Osteoblast (primary cell): ENCODE measurements at places on chromosomes 4 and X. TPM values are rescaled to one million over a fixed set of nuclear protein-coding genes. Genes with fewer than 3 reads are reported as not detected.

GRCh38 chr4:81472281-81473182 lies 825 bp upstream of the RASGEF1B start:
- peak; percentile 66 for DNase-seq

- no peak for DNase-seq
Measured at GRCh38 chrX:109958266-109958665, 44.6 kb upstream of the TMEM164 start.

GRCh38 chrX:133587071-133587470 lies 171.8 kb upstream of the GPC4 start:
- no peak for DNase-seq

- peak; percentile 11 for DNase-seq
Measured at GRCh38 chr4:147518086-147518485, 37.2 kb downstream of the EDNRA start.

- peak; percentile 86 for DNase-seq
Measured at GRCh38 chr4:110198049-110198434, 373 bp downstream of the ELOVL6 start.

DNA sequence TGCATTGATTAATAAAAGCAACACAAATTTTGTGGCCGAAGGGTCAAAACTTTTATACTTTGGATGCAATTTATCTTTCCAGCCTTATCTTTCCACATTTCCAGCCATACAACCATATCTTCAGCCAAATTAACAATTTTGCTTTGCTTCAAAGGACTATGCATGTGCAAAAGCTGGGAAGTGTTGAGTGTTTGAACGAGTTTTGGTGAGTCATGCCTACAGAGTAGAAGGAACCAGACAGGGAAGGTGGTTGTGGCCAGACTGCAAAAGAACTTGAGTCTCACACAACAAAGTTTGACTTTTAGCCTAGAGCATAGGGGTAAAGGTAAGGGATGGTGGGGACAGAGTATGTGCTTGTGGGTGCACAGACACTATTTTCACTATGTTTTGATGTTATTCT lies 53.0 kb upstream of the GABRA2 start:
- no peak for DNase-seq

- no peak for DNase-seq
Measured at GRCh38 chr4:26346203-26346620, 25.4 kb downstream of the RBPJ start.

DNA sequence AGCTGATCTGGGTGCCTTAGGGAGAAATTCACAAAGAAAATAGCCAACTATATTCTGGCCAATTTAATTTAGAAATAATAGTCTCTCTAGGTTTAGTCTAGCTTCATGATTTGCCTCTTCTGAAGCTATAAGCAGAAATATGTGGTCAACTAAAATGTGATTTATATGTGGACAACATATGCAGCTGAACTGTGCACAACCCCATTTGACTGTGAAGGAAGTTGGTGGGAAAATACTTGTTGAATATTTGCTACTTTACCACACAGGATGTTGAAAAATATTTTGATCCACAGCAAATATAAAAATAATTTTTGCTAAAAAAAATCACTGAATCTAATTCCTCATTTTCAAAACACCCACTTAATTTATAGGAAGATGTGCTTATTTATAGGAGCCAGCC lies 15.7 kb upstream of the RNF128 start:
- DNase-seq = no peak

DNA sequence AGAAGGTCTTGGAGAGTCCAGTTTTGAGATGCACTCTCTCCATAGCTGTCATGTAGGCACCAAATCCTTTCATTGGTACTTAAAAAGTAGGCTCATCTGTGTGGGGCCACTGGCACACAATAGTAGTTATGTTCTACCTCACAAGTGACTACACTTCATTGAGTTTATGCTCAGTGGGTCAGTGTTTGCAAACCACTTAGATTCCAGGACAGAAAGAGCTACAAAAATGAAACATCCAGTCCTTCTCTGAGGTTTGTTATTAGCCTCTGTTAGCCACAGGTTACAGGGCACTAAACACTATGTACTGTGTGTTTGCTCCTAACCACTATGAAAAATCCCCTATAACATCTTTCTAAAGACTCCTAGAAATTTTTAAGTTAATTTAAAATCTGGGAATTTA lies 13.8 kb downstream of the RAB28 start:
- no peak for DNase-seq

GRCh38 chr4:7031558-7032449 lies 11.4 kb upstream of the TADA2B start:
- DNase-seq = peak; percentile 44

DNA sequence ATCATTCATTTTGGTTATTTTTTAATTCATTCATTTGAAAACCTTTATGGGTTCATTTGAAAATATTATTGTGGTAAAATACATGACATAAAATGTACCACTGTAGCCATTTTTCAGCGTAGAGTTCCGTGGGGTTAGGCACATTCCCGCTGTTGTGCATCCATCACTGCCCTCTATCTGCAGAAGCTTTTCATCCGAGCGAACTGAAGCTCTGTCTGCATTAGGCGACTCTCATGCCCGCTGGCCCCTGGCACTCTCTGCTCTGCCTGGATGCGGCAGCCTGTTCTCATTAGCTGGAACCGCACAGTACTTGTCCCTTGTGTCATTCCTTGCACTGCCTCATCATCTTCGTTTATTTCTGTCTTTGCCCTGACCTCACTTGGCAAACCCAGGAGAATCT lies 17.5 kb downstream of the CFAP99 start:
- DNase-seq = peak; percentile 87

- no peak for DNase-seq
Measured at GRCh38 chrX:29580560-29580959, 634.8 kb upstream of the MAGEB2 start.

- DNase-seq = no peak
Measured at GRCh38 chr4:10197952-10198351, 81.4 kb upstream of the WDR1 start.

DNA sequence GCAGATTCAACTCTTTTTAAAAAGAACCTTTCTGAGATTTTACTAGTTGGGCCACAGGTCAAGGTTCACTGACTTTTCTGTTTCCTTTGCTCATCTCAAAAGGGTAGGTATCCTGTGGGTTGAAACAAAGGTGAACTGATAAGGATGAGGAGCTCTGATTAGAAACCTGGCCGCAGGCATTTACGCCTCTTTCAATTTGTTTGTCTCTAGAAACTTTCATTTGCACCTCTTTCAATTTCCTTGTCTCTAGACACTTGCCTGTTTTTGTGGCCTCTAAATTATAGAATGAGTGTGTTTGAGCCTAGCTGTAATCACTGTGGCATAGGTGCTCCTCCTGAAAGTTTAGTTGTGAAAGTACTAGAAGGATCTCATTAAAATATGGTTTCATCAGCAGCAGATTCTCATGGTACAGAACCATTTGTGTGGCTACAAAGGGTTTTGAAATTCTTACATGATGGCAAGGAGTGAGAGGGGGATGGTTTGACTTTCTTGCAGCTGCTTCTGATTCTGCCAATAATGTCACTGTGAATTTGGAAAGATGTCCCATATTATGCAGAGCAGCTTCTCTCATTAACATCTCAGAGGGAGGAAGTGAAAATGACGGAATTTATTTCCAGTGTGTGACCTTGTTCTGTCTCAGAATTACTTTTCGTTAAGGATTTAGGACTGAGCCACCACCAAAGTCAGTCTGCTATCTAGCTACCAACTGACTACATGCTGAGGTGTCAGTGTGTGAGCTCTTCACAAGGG lies 142.2 kb downstream of the SH2D1A start:
- DNase-seq = no peak

GRCh38 chr4:52658641-52659000 lies 480 bp downstream of the USP46 start:
- no peak for DNase-seq

DNA sequence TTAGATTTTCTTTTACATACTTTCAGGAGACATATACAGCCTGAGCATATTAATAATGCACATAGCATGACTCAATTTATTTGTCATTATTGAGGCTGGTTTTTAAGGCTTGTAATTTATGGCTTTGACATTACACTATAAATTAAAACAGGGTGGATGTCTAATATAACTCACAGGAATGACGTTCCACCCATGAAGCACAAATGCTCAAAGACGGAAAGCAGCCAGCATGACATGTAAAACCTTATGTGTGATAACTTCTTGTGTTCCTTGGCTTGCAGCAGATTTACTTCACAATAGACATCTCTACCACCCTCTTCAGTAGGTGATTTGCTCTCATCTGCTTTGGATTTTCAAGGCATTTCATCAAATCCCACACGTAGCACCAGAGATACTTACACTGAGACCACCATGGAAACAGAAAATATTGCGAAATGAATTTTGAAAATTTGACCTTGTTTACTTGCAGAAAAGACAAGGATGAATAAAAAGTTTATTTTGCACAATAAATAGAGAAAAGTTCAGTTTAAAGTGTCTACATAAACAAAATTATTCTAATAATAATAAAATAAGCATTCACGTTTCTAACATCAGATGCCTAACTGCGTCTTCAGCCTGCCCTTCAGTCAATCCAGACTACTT lies 64.7 kb upstream of the BTC start:
- no peak for DNase-seq

DNA sequence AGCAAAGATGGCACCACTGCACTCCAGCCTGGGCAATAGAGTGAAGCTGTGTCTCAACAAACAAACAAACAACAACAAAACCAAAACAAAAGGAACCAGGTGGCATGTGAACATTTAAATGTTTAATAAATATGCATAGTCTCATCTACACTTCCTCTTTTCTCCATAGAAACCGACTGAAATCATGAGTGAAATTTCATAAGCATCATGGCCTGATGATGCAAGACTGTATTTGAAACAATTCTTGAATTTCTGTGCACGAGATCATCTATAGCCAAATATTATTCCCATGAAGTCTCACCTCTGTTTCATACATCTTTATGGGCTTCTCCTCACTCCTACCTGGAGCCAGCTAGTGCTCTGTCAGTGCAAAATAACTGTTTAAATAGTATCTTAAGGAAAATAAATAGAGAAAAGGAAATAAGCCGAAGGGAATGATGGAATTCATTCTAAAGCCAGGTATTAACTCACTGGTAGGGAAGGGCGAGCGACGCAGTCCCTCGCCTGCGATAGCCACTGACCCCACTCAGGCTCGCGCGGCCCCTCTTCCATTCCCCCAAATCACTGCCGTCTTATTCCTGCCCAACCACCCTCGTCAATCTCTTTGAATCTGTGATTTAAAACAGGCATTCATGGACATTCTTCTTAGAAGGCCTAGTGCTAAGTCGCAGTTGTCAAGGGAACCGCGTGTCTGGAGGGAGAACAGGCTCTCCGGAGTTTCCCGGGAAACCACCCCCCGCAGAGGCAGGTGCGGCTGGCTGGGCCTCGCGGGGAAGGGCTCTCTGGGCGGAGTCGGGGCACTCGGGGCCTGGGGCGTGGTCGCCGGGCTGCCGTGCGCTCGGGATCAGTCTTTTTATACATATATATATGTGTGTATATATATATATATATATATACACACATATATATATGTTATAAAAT lies 52.4 kb upstream of the TRIM2 start:
- no peak for DNase-seq

- no peak for DNase-seq
Measured at GRCh38 chr4:182871616-182872015, 45.6 kb downstream of the DCTD start.

GRCh38 chrX:128769495-128769894 lies 717.3 kb upstream of the ACTRT1 start:
- DNase-seq = no peak

GRCh38 chrX:39710776-39711175 lies 387.0 kb downstream of the BCOR start:
- DNase-seq = no peak

DNA sequence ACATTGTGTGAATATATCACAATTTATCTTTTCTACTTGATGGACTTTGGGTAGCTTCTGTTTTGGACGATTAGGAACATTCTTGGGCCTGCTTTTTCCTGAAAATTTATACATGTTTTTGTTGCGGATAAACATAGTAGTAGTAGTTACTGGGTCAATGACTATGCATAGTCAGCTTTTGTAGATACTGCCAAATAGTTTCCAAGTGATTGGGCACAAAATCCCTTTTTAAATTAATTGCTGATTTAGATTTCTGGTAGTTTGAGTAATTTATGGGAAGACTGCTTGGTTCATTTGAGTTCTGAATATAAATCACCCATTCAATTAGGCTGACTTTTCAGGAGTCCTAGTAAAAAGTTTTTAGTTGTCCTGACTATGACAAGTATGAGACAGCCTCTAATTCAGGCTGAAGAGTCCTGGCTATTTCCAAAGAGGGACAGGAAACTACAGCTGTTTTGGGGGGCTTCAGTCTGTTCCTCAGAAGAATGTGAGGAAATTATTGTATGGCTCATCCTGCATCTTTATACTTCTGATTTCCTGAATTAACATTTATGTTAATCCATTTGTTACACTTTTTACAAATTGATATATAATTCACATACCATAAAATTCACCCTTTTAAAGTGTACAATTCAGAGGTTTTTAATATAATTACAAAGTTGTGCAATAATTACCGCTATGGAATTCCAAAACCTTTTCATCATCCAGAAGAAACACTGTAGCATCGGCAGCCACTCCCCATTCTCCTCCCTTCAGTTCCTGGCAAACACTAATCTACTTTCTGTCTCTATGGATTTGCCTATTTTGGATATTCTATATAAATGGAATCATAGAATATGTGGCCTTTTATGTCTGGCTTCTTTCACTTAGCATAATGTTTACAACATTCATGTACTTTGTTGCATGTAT lies 14.2 kb downstream of the LRP2BP start:
- DNase-seq = no peak

GRCh38 chrX:98931216-98931615 lies 1478.9 kb downstream of the PCDH19 start:
- no peak for DNase-seq

DNA sequence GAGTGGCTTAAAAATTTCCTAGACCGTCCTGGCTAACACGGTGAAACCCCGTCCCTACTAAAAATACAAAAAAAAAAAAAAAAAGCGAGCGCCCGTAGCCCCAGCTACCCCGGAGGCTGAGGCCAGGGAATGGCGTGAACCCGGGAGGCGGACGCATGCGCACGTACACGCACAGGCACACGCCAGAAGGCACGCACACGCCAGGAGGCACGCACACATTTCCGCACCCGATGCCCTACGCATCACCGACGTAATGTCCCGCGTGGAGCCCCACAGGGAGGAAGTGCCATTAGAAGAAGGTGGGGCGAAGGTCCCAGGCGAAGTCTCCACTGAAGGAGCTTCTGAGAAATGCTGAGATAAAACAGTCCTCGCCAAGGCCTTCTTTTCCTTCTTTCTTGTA lies 41.4 kb downstream of the NLGN4X start:
- no peak for DNase-seq

- no peak for DNase-seq
Measured at GRCh38 chrX:127112726-127113125, 293.2 kb downstream of the PRR32 start.

The OTC gene
- total RNA-seq = not detected in 2 replicates

The PDZD4 gene
- total RNA-seq = under 0.01 TPM in 2 replicates

The RPS6KA6 gene
- 3.5 and 4.0 TPM in 2 replicates for total RNA-seq

The RBPJ gene
- 106 and 109 TPM in 2 replicates for total RNA-seq

The TMEM144 gene
- 6.8 and 8.0 TPM in 2 replicates for total RNA-seq

The PAGE2 gene
- total RNA-seq = not detected in 2 replicates

The LIMCH1 gene
- 6.5 and 9.0 TPM in 2 replicates for total RNA-seq

The HSFX3 gene
- total RNA-seq = not detected in 2 replicates

The ERCC6L gene
- total RNA-seq = 0.59 and 0.72 TPM in 2 replicates

The MAGEB1 gene
- total RNA-seq = not detected in 2 replicates
